Cardiac muscle cell (in vitro differentiated cells and primary cell): ENCODE measurements at places on chromosomes 4 and X.

GRCh38 chr4:61938250-61938846 is 738.2 kb downstream of the ADGRL3 start:
- DNase-seq, result no peak

DNA sequence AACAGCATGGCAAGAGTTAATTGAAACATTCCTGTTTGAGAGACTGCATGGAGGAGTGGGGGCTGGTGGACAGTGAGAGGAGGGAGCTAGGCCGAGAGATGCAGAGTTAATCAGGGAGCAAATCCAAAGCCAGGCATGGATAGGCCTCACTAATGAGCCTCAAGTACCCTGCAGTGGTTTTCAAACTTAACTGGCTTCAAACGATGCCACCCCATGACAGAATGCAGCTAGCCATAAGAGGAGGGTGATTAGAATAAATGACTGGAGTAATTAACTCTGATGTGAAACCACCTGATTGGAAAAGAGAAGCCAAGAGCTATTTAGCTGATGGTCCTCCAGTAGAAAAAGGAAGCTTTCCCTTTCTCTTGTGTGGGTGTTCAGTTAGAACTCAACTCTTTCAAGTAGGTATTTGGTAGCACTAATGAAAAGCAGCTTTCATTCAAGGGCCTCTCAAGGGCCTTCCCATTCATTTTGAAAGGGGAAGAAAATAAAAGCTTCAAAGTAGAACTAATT is 215.4 kb upstream of the MAB21L2 start:
- DNase-seq, result peak; percentile 79

- DNase-seq, result no peak
Observed at GRCh38 chrX:68588602-68589371, 58.7 kb upstream of the STARD8 start.

DNA sequence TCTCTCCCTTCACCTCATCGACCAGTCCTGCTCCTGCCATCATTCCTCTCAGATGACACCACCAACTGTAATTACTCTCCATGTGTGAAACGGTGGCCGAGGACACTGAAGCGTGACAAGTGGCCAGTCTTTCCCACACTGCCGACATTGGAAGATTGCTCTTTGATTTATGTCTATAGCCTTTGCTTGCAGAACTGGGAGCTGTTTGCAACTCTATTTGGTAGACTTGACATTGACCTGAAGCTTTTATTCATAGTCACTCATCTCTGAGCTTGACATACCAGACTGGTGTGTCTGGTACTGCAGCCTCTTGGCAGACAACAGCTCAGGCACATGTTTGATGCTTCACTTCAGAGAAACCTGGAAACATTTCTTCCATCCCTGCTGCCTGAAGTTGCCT is 121.8 kb upstream of the GALNT7 start:
- DNase-seq, result no peak

- no peak for DNase-seq
Observed at GRCh38 chr4:169530048-169530447, 82.3 kb downstream of the NEK1 start.

DNA sequence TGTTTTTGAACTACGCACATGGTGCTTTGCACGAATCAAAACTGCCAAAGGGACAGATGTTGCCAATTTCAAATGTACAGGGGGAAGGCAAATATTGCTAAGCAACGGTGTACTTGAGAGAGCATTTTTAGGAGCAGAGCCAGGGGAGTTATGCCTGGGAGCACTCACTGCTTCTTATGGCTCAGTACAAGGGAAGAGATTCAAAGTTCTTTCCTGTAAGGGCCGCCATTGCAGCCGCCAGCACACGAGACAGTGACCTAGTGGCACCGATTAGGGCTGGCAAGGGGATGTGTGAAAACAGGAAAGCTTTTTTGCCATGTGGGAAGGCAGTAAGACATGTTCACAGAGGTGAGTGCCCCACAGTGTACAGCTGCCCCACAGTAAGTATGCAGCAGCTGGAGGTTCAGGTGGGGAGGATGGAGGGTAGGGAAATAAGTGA is 133.8 kb downstream of the AFF1 start:
- DNase-seq, result no peak

DNA sequence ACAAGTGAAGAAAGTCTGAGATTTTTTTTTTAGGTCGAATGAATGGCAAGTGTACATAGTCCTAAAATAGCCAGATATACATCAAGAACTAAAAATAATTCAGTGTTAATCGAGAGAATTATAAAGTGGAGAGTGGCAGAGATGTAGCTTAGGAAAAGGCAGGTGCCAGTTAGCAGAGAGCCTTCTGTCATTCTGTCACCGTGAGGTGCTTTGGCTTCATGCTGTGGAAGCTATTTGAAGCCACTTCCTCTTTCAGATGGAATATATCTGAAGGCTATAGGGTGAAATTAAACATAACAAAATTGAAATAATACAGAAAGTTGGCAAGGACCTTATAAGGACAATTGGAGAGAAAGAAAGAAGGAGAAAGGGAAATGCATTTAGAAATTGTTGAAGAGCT is 756.3 kb downstream of the CCSER1 start:
- no peak for DNase-seq

- DNase-seq, result no peak
Observed at GRCh38 chr4:141090473-141090872, 42.8 kb downstream of the RNF150 start.

GRCh38 chr4:154158361-154159155 is 333.0 kb downstream of the DCHS2 start:
- DNase-seq, result no peak

GRCh38 chrX:48957827-48958634 is 624 bp upstream of the OTUD5 start:
- peak; percentile 98 for DNase-seq

DNA sequence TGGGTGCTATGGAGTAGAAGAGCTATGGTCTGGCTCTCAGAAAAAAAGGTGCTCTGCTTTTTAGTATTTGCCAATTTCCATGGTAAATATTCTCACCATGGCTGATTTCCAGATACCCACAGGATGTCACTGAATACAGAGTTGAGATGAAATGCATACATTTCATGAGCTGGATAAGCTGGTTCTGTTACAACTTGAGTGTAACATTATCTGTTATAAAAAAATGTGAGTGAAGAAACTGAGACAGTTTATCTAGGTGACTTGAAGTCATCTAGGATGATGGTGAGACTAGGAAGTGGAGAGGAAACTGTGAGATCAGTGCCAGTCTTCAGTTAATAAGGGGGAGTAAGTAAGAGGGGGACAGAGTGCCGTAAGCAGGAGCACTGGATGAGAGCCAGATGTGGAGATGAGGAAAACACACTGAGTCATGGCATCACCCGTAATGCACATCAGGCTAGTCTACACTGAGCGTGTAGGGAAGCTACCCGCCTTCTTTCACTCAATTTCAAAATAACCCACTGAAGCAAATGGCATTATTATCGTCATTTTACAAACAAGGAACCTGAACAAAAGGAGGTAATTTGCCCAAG is 5.0 kb downstream of the HPSE start:
- no peak for DNase-seq

DNA sequence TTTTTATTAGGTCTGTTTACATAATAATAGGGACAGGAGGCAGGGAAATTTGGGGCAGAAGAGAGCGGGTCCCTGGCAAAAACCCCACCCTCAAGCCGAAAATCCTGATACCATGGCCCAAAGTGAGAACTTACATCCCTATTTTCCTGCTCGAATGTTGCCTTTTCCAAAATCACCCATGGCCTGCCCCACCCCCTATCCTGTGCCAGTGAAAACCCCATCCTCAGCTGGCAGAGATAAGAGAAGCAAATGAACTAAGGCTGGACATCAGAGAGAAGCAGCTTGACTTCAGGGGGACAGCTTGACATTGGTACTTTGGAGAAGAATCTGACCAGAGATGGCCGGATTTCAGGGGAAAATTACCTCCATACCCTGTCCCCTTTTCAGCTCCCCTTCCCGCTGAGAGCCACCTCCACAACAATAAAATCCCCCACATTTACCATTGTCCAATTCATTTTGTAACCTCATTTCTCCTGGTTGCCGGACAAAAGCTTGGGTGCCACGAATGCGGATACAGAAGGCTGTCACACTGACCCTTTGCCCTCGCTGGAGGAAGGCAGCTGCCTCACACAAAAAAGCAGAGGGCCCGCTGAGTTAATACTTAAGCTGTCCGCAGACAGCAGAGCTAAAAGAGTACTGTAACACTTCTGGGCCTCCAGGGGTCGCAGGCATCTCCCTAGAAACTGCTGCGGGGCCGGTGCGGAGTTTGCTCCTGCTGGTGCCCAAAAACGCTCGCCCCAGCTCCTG is 196.2 kb downstream of the SNCA start:
- peak; percentile 80 for DNase-seq

DNA sequence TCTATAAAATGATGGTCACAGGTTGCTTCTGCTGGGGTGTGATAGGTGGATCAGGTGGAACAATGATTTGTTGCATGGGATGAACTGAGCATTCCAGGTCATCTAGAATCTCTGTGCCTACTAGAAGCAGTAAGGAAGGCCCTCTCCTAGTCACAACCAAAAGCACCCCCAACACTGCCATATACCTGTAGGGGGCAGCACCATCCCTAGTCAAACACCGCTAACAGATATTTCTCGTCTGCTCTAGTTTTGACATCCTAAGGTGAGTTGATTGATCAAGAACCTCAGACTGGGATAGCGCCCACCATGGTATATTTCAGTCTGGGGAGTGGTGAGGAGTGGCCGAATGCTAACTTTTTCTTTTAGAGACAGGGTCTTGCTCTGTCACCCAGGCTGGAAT is 160.2 kb downstream of the NHS start:
- peak; percentile 47 for DNase-seq

- DNase-seq, result no peak
Observed at GRCh38 chrX:55801811-55802210, 84.3 kb downstream of the RRAGB start.

GRCh38 chr4:41647383-41647782 is 101.1 kb downstream of the PHOX2B start:
- DNase-seq, result no peak
